ENCODE measurements at places on chromosomes 3 and 15.

DNA sequence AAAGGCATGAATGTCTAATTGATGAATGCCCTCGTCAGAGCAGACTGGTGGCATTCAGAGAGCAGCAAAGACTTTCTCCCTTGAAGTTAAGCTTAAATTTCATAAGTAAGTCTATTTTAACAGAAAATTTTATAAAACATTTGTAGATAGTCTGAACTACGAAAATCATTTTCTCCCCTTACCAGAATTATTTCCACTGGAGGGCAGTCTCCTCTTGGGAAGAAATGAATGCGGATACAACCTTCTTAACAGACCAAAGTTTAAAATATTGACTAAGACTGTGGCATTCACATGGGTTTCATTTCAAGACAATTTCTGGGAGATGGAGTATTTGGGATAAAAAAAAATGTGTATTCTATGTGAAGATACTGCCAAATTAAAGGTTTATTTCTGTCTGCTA lies 669.0 kb downstream of the FHIT start:
- no peak for DNase-seq

GRCh38 chr3:61080737-61081445 lies 170.4 kb downstream of the FHIT start:
- no peak for DNase-seq

GRCh38 chr3:128784232-128784631 lies 58.2 kb downstream of the RAB7A start:
- no peak for DNase-seq

DNA sequence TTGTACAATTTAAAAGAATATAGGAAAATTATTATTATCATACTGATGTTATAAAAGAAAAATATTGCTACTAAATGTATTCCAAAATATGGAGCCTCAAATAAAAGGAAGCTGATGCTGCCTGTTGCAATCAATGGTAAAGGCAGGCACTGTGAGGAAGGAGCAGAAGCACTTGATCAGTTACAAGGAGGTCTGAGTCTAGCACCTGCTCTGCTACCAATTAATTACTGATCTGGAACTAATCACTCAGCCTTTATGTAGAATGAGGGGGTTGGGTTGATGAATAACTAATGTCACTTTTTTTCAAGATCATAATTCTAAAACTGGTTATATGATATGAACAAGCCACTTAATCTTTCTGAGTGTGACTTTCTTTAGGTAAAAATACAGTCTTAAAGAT lies 5.5 kb downstream of the ADGRG7 start:
- DNase-seq = no peak

DNA sequence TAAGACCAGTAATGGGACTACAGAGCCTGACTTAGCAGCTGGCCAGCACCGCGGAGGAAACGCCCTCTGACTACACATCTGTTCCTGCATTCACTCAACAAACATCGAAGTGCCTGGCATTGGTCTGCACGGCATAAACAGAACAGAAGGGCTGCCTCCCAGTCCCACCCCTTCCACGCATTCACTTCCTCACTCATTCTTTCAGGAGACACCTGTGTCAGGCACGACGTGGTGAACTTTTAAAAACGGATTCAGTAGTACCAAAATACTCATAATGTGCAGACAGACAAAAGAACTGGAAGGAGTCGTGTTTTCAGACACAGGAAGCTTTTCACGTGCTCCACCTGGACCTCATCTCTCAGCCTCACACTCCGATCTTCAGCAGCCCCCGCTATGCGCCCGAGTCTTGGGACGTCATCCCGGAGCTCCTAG lies 123.3 kb downstream of the XXYLT1 start:
- DNase-seq = no peak

DNA sequence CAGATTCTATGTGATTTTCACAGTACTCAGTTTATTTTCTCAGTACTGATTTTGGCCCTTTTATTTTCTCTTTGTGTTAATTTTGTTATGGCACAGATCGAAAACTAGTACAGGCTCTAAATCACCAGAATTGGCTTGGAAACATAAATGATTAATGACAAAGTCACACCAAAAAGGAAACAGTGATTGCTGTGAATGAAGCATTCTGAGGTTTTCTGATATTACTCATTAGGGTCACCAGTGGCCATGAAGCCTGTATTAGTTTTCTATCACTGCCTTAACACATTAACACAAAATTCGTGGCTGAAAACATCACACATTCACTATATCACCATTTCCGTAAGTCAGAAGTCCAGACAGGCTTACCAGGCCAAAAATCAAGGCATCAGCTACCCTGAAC lies 343.0 kb upstream of the THRB start:
- no peak for DNase-seq

DNA sequence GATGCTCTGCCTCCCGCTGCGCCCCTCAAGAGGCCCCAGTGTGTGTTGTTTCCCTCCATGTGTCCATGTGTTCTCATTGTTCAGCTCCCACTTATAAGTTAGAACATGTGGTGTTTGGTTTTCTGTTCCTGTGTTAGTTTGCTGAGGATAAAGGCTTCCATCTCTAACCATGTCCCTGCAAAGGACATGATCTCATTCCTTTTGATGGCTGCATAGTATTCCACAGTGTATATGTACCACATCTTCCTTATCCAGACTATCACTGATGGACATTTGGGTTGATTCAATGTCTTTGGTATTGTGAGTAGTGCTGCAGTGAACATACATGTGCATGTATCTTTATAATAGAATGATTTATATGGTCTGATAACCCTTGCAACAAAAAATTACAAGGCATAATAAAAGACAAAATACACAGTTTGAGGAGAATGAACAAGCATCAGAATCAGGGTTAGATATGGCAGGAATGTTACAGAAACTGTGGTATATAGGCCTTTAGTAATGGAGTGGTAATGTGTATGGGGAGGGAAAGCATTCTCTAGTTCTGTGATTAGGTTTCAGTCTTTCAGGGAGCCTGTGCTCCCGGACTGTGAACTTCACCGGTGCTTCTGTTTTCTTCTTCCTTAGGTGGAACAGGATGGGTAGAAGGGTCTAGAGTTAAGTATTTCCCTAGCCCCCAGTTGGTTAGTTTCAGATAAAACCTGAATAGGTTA lies 27.1 kb downstream of the GRM2 start:
- DNase-seq = no peak

GRCh38 chr15:48177766-48178647 lies at the start of gene MYEF2:
MYEF2 (minus strand) TSS chr15:48178295; CDS start chr15:48178237, 58 bp downstream.
- DNase-seq = peak; percentile 57

- no peak for DNase-seq
These were observed 96.8 kb downstream of the OCA2 start for GRCh38 chr15:28002136-28002861.

- no peak for DNase-seq
These were observed 17.0 kb upstream of the ACTC1 start for GRCh38 chr15:34812369-34812768.

DNA sequence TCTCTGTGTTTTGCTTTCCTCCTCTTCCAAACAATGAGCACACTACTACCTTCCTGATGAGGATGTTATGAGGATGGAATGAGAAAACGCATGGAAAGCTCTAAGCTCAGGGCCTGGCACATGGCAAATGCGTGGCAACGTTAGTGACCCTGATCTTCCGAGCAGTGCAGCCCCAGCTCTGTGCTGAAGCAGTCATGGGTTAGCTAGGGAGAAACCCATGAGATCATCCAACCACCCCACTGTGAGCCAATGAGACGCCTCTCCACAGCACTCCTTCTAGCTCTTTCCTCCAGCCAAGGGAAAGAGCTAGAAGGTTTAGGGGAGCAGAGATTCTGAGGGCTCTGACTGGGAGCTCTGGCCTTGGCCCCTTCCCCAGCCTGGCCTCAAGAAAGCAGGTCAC lies 4.5 kb downstream of the CPN2 start:
- no peak for DNase-seq

- DNase-seq = no peak
These were observed 33.9 kb downstream of the FSTL1 start for GRCh38 chr3:120416868-120417267.

DNA sequence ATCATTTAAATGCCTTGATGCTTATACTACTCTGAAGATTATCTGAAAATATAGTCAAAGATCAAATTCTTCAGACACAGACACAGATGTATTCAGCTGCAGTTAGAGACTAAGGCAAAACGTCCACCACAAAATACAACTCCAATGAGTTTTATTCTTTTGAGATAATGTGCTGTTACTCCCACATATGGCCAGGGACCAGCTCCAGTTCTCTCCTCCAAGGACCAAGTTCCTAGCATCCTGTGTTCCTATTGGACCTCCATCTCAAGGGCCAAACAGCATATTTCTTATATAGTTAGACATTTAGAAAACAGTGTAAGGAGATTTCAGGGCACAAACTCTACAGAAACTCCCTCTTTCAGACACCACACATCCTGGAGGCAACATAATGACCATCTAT lies 27.1 kb downstream of the IP6K1 start:
- no peak for DNase-seq

DNA sequence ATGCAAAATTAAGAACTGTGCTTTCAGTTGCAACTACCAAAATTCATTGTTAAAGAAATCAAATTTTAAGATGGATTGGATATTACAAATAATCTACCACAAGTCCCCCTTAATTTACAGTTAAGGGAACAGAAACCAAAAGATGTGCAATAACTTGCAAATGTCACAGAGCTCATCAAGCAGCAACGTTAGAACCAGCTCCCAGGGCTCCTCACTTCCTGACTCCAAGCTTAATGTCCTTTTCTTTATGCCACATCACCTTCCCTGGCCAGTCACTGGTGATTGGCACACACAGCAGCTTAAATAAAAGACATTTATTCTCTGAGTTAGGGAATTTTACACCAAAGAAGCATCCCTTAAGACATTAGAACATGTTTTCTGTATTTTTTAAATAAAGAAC lies 159.7 kb downstream of the RSL24D1 start:
- no peak for DNase-seq

DNA sequence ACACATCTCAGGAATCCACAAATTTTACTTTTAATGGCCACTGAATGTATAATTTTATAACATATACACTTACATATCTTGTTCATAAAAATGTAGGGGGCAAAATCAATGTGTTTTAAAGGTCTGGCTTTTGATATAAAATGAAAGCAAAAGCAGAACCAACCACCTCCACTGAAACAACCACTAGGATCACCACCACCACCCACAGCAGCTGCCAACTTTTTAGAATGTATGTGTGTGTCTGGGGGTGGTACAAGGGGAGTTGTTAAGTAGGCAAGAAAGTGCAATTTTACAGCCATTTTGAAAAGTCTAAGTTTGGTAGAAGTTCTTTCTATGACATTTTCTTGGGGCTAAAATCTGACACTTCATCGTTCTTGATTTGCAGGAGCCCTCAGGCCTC lies 44.0 kb downstream of the OTOL1 start:
- DNase-seq = no peak

DNA sequence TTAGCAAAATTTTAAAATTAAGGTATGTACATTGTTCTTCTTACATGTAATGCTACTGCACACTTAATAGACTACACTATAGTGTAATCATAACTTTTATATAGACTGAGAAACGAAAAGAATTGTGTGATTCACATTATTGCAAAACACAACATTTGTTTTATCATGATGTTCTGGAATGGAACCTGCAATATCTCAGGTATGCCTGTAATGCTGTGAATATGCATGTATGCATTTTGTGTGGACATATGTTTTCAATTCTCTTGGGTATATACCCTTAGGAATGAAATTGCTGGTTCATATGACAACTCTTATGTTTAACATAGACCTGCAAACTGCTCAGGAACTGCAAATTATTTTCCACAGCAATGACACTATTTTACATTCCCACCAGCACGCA lies 38.6 kb upstream of the TJP1 start:
- DNase-seq = no peak

- DNase-seq = peak; percentile 82
These were observed 2.1 kb upstream of the DYNLT2B start for GRCh38 chr3:196320137-196320536.

- no peak for DNase-seq
These were observed 481.2 kb downstream of the FOXP1 start for GRCh38 chr3:71102111-71102983.

GRCh38 chr3:133230195-133230594 lies 169.7 kb upstream of the BFSP2 start:
- DNase-seq = no peak

GRCh38 chr15:101203607-101204189 lies 48.1 kb downstream of the CHSY1 start:
- DNase-seq = no peak

GRCh38 chr3:100941451-100941850 lies 51.8 kb downstream of the ABI3BP start:
- DNase-seq = no peak

DNA sequence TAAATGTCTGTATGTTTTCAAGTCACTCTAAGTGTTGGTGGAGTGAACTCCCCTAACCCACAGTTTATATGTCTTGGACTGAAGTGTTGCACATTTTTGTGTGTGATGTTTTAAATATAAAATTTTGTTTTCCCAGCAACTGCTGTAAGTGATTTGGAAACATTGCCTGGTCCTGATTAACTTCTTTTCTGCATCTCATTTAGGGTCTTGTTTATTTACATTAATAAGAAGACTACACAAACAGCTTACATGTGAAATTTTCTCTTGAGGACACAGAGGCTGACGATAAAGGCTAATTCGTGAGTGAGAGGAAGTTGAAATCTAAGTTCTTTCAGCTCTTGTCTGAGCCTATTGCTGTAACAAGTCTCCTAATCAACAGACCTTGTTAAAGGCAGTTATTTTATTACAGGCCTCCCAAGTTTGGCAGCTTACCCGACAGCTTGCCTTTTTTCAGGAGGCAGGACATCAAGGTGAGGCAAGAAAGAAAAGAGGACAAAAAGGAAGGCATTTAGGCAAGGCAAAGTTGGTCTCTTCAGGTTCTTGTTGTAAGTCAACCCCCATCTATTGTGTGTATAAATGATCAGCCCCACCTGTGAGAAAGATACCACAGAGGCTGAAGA lies 177.7 kb upstream of the NR2E3 start:
- DNase-seq = no peak

DNA sequence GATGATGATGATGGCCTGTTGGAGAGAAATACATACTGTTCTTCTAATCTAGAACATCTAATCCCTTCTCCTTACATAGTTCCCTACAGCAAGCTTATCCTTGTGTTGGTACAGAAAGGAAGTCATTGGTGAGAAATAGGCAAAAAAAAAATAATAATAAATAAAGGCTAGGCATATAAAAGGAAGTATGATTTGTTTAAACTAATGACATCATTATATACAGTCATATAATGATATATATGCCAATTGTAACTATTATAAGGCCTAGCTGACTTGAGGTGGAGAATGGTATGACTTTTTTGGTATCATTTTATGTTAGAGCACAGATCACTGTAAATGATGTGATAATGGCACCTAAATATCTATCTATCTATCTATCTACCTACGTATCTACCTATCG lies 142.4 kb downstream of the DUT start:
- no peak for DNase-seq

GRCh38 chr15:74964794-74965193 lies 8.2 kb upstream of the RPP25 start:
- no peak for DNase-seq

DNA sequence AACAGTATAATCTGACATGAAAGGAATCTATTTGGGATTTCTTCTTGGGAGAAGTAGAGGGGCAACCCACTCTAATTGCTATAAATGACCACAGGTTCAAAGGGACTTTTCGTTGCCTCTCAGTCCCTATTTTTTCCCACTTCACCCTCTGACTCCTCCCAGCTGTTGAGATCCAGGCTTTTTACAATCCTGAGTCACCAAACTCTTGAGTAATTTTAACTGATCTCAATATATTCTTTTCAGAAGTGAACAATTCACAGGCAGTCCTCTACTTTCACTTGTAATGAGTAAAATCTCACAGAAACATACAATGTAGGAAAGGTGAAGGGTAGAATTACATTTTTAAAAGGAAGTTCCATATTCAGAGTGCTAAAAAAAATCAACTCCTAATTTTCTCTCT lies 44.6 kb downstream of the EIF4E3 start:
- peak; percentile 58 for DNase-seq

GRCh38 chr3:128449111-128449638 lies 17.5 kb downstream of the DNAJB8 start:
- no peak for DNase-seq

- no peak for DNase-seq
These were observed 1075.3 kb upstream of the ALCAM start for GRCh38 chr3:104291437-104291851.

All from RWPE1 (cell line).